ENCODE measurements at places on chromosomes 4 and X.

DNA sequence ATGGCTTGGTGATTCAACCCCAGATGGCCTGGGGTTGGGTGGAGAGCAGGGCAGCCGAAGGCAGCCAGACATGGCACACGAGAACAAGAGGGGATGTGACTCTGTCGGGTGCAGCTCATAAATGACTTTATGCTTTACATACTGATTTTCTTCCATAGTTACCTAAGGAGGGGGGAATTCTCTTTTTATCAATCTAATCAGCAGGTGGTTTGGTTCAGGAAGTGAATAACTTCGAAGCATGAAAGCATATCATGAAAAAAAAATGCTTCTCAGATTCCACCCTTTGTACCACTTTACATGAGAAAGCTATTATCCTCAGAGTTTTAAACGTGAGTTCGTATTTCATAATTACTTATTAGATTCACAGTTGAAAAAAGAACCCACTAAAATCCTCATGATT lies 908.9 kb upstream of the LCORL start:
- DNase-seq: no peak

DNA sequence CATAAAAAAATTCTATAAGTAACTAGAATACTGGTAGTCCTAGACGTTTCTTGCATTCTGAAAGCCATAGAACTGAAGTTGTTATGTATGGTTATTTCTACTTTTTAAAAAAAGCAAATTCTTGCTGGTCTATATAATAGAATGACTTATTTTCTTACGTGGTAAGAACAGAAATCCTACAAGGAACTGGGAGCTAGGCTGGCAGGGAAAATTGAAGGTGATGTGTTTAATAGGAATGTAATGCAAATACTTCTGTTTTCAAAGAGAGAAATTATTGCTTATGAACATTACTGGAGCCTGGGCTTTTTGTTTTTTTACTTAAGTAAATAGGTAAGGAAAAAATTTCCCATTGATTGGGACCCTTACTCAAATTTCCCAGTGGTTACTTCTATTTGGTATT lies 8.9 kb downstream of the CCNA2 start:
- DNase-seq: peak; percentile 47

GRCh38 chr4:88659055-88659889 lies 38.4 kb downstream of the NAP1L5 start:
- peak; percentile 73 for DNase-seq

- peak; percentile 45 for DNase-seq
These were observed 540.5 kb upstream of the BOD1L1 start for GRCh38 chr4:14167876-14168510.

DNA sequence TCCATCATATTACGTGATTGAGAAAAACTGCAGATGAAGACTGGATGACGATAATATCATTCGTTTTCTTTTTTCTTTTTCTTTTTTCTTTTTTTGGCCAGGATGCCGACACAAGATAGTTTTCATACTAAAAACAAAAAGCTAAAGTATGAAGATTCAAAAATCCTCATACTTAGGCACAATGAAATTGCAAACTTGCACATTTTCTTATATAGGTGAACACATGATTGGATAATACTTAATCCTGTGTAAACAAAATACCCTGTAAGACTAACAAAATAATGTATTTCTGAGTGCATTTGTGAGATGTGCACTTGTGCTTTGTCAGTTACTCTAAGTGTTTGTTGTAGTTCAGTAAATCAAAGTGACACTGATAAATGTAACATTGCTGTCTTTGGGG lies 568.9 kb downstream of the ANKRD50 start:
- no peak for DNase-seq

DNA sequence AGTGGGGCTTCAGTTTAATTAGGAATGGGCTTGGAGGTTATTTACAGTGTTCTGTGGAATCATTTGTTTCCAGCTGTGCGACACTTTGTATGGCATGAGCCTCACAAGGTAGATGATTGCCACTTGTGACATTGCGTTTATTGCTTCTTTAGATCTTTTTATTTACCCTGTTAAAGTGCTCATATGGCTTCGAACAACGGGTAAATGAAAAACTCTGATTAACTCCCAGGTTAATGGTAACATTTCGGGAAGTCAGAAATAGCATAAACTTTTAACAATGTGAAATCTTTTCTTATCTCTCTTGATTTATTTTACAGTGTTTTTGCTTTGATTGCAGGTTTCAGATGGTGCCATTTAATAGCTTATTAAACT lies 494.3 kb downstream of the IDS start:
- no peak for DNase-seq

GRCh38 chr4:139814323-139815015 lies 148.8 kb downstream of the MGST2 start:
- peak; percentile 61 for DNase-seq

GRCh38 chrX:10990418-10990817 lies 120.7 kb upstream of the HCCS start:
- DNase-seq: peak; percentile 32

DNA sequence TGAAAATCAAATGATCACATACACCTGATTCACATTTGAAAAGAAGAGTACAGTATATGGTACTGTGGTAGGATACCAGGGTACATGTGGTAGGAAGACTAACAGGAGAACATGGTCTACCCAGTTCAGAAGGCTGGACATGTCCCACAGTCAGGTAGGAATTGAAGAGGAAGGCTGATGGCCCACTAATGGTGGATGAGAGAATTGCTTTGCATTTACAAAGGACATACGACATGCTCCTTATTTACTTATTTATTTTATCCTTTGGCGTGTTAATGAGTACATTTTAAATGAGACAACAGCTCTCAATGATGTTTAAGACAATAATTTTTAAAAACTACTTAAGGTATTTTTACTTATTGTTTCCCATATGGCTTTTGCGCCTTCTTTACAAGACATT lies 106.7 kb upstream of the BMP2K start:
- no peak for DNase-seq

- DNase-seq: no peak
These were observed 89.6 kb downstream of the NEUROG2 start for GRCh38 chr4:112426416-112426815.
